Activated naive CD4-positive, alpha-beta T cell treated with anti-CD3 and anti-CD28 coated beads for 36 hours (primary cell): ENCODE measurements at places on chromosomes 5 and 9.
A peak's percentile ranks its signal among the peaks of the same experiment; 100 is the strongest.

GRCh38 chr5:150541895-150542294, 34.0 kb downstream of the NDST1 start:
- DNase-seq: no peak
- no peak overlapping the region for H3K27ac ChIP-seq
- H3K4me3 ChIP-seq: no peak overlapping the region

- H3K36me3 ChIP-seq: no peaks in the 10 kb centered on the region
- H3K4me3 ChIP-seq: no peak overlapping the region
- DNase-seq: no peak
- no peaks in the 10 kb centered on the region for H3K4me1 ChIP-seq
Measured at GRCh38 chr5:125554355-125554754, 807.9 kb upstream of the ZNF608 start.

- H3K36me3 ChIP-seq: peaks cover 2% of the 10 kb centered on the region
- H3K27ac ChIP-seq: no peak overlapping the region
- DNase-seq: no peak
Measured at GRCh38 chr9:87040410-87041009, 93.2 kb upstream of the GAS1 start.

DNA sequence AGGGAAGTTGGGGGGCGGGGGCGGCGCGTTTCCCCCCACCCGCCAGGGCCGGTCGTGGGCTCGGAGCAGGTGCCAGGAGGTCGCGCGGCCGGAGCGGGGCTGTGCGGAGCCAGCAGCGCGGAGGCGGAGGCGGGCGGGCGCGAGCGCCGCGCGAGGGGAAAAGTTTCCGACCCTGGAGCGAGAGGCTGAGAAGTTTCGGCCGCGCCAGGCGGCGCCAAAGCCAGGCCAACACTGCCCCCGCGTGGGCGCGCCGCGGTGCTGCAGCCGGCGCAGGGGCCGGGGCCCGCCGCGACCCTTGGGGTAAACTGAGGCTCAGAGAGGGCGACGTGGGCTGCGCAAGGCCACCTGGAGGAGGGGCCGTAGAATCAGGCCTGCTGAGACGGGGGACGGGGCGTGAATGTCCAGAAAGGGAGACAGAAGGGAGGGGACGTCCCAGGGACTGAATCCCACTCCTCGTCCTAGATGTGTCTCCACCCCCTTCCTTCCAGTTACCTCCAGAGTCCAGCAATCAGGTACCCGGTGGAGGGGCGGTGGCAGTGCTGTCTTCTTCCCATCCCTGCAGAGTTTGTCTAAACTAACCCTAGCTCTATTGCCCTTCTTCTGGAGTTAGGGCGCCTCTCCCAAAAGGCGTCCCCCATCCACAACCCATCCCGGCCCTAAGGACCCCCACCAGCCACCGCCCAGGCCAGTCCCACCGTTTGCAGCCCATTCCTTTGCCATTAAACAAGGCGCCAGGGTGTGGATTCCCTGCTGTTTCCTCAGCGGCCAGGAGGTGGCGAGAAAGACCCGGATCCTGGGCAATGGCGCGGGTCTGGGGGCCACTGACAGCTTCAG, 10.2 kb downstream of the C9orf50 start:
- peak overlapping the region; percentile 71 for H3K4me3 ChIP-seq
- H3K27me3 ChIP-seq: no peaks in the 10 kb centered on the region
- H3K4me1 ChIP-seq: peaks cover 25% of the 10 kb centered on the region
- no peaks in the 10 kb centered on the region for H3K36me3 ChIP-seq

DNA sequence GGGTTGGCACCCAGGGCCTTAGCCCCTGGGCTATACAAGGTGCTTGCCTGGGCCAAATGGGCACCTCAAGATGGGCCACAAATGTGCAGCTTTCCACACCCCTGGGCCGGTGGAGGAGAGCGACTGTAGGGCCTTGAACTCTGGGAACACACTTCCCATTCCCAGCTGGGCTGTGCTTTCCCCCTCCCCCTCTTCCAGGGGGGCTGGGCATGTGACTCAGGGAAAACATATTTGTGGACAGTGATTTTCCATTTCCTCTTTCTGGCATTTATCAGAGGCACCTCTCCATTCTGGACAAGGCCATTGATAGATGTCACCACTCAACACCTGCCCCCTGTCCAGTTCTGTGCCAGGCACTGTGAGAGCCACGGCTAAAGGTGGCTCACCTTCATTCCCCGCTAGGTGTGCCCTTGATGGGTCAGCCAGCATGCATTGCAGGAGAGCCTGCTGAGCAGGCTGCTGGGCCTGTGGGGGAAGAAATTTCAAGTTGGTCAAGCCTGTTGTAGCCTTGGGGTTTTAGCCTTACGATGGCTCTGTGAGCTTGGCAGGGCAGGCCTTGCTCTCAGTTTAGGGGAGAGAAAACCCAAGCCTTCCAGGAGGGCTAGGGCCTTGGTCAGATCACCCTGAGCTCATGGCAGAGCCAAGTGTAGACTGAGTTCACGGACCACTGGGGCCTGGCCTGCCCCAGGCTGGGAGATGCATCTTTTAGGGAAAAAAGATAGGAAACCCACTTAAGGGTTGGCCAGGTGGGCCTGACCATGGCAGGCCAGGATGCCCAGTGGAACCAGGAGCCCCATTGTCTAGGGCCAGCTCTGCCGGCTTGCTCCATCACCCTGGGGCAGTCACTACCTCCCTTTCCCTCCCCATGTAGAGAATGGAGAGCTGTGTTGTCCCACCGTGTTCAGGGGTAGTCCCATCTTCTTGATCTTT, 113.9 kb downstream of the DAB2IP start:
- no peak overlapping the region for H3K4me3 ChIP-seq
- no peak for DNase-seq
- no peaks in the 10 kb centered on the region for H3K27me3 ChIP-seq
- no peaks in the 10 kb centered on the region for H3K36me3 ChIP-seq
- H3K4me1 ChIP-seq: no peaks in the 10 kb centered on the region

DNA sequence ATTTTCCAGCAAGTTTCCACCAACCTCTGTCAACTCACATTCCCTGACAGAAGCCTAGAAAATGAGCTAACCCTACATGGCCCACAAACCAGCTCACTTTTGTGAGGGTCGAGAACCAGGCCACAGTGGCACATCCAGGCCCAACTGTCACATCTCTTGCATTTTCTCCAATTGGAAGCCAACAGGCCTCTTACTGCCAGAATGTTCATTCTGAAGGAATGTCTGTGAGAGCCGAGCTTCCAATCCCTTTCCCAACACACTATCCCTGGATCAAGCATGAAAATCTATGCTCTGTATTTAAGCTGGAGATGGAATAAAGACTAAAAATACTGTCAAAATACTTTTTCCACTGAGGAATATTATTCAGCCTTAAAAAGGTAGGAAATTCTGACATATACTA, 20.0 kb downstream of the MARCHF3 start:
- H3K4me1 ChIP-seq: peaks cover 54% of the 10 kb centered on the region
- no peak overlapping the region for H3K4me3 ChIP-seq
- no peaks in the 10 kb centered on the region for H3K36me3 ChIP-seq
- H3K27me3 ChIP-seq: no peaks in the 10 kb centered on the region
- H3K27ac ChIP-seq: no peak overlapping the region
- DNase-seq: no peak
